ENCODE measurements at places on chromosomes 3 and 15.

DNA sequence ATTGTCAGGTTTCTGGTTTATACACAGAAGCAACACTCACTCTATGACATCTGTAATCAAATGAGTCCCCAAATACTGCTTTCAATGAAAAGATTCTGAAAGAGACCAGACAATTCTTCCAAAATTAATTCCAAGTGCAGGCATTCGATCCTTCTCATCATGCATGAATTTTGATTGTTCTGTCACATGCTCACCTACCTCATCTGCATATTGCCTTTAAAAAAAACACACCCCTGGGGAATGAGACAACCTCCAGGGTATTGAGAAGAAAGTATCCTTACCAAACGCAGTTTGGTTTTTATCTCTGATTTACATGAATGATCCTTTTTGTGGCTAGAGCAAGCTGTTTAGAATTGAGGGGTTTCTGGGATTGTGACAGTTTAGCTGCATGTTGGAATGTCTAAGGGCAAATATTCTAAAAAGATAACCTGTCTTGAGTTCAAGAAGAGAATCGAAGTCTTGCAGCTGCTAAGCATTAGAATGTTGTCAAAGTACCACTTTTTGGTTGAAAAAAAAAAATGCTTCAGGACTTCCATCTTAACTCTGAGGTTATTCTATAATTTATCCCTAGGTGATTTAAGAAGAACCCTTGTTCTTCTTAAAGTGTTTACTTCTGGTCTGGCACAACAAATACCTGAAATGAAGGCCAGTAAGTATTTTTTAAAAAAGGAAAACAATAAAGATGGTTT is 653.1 kb downstream of the RBMS3 start:
- no peak for DNase-seq

- DNase-seq: no peak
These were observed 25.2 kb upstream of the C2CD4B start for GRCh38 chr15:62190274-62190673.

- DNase-seq: peak; percentile 59
These were observed 489.8 kb upstream of the PROK2 start for GRCh38 chr3:72274493-72275330.

- DNase-seq: no peak
These were observed 179.9 kb upstream of the NR2E3 start for GRCh38 chr15:71630475-71630809.

GRCh38 chr15:36614016-36614415 is 34.6 kb downstream of the CDIN1 start:
- no peak for DNase-seq

All from GM12865 (cell line).